ENCODE measurements at places on chromosomes 12 and 14. TPM values are rescaled to one million over a fixed set of nuclear protein-coding genes. Genes with fewer than 3 reads are reported as not detected.

GRCh38 chr14:33564774-33565630 is 385.9 kb downstream of the EGLN3 start:
- no peak for DNase-seq

GRCh38 chr12:24820872-24821271 is 128.0 kb downstream of the BCAT1 start:
- no peak for DNase-seq

- no peak for DNase-seq
Measured at GRCh38 chr12:30525171-30525570, 170.5 kb downstream of the IPO8 start.

DNA sequence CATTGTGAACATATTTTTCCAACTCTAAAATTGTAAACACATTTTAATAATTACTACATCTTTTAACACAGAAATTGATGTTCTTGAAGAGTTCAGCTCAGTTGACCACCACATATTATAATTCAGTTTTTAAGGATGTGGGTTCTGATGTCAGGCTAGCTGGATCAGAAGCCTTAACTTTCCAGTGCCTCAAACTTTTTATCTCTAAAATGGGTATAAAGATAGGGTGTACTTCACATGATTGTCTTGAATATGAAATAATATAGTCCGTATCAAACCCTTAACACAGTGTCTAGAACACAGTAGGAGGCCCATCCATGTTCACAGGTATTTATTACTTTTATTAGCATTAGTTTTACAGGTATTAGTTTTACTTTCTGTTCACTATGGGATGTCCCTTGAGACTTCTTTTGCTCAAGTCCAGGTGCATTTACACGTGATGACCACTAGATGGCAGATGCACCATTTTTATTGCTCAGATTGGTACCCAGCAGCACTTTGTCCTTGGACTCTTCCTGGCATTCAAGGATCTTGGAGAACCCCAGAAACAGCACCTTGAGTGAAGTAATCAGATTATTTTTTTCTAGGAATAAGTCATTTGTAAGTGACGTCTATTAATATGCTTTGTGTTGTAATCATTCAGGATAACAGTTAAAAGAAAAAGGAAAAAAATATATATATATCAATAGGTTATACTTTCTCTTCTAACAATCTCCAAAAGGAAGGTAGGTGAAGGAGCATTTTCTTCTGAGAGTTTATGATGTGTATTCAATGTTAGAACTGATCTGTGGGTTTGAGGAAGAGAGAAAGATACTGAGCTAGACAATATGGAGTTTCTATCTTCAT is 580.2 kb downstream of the ETNK1 start:
- peak; percentile 55 for DNase-seq

DNA sequence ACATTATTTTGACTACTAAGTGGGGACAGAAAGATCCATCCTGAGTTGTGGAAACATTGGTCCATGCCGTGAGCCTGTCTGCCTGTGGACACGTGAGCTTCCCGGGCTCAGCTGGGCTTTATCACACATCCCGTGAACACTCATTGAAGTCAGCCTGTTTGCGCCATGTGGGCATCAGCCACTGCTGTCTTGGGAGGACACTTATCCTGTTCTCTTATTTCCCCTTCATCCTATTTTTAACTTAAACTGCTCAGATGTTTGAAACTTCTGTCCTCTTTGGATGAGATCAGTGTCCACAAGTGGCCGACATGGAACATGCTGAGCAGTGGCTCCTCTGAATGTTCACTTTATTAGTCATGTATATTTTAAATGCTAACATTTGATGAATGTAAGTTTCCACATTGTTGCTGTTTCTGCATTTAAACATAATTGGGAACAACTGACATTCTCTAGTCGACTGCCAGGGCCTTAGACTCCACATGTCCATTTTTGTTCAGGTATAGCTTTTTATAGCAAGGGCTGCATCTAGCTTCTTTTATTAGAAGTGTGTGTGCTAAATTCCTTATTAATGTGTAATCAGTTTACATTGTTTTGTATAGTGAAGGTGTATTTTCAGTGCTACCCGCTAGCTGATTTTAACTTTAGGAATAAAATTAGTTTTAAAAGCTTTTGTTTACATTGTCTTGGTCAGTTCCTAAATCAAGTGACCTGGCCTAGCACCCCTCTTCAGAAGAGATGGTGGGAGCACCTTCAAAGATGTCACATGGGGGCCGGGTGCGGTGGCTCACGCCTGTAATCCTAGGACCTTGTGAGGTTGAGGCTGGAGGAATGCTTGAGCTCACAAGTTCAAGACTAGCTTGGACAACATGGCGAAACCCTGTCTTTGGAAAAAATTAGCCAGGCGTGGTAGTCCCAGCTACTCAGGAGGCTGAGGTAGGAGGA is 24.0 kb downstream of the RNF34 start:
- DNase-seq, result no peak

RNASE3 gene
- not detected for polyA plus RNA-seq

Data from brain (organoid and tissue), 16 donors.